ENCODE measurements at places on chromosomes 5 and 9.

GRCh38 chr5:43854697-43855292 lies 251.8 kb downstream of the NNT start:
- DNase-seq: no peak

DNA sequence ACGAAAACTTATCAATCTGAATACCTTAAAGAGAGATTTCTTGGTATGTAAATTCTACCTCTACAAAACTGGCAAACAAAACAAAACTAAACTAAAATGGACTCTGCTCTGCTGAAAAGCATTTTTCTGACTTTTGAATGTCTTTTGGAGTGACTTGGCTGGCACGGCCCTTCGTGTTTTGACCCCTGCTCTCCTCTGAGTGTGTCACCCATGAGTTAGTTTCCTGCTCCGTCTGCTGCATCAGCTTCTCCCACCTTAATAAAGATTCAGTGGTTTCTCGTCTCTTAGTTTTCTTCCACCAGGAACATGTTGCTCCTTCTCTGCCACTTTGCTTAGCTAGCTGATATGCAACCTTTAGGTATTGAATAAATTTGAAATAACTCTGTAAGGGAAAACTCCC lies 1084.0 kb upstream of the CDH18 start:
- no peak for DNase-seq

DNA sequence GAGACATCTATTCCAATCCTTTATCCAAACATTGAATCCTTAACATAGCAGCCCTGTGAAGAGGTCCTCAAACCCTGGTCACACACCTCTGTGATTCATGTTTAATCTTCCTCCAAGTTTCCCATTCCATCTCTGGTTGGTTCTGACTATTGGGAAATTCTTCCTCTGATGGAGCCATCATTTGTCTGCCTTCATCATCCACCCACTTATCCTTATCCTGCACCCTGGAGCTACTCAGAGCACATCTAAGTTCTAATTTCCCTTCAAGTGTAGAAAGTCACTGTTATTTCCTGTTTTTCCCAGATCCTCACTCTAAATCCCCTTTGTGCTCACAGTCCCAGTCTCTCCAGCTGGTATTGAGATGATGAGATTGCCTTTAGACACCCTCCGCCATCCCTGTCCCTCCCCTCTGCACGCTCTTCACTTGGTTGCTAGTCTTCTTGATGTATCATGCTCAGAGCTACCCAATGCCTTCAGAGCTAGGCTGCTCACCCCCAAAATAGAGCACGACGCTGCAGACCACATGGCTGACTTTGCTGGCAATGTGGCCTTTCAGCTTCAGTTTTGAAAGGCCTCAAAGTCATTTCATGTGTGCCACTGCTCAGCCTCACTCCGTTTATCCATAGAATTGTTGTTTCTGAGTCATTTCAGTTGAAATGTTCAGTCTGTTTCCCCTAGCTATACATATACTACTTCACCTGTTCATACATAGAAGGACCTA lies 154.3 kb downstream of the PALM2AKAP2 start:
- DNase-seq: no peak

GRCh38 chr5:29114331-29114768 lies 2076.0 kb upstream of the CDH9 start:
- DNase-seq: no peak

DNA sequence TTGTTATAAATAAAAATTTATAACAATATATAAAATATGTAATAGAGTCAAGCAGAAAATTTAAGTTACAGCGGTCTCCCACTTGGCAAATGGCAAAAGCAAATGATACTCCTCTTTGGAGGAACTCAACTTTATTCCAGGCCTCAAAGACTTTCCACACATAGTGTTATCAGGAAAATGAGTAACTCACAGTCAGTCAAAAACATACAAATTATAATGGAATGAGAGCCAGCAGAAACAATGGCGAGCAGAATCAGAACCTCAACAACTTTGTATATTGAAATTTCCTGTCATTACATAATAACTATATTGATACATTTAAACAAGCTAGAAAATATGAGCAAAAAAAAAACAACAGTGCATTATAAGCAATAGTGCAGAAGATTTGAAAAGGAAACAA lies 45.2 kb downstream of the ABLIM3 start:
- DNase-seq: no peak

DNA sequence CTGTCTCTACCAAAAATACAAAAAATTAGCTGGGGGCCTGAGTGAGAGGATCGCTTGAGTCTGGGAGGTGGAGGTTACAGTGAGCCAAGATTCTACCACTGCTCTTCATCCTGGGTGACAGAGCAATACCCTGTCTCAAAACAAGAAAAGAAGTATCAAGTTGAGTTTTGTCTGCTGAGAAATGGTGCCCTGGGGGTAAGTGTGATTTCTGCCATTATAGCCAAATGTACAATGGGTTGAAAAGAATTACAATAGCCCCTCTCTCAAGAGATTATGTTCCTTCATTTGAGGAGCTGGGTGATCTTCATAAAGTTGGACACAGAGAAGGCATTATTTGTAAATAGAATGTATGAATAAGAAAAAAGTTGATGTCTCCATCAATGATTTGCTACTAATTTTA lies 189.4 kb downstream of the GOLPH3 start:
- DNase-seq: no peak

DNA sequence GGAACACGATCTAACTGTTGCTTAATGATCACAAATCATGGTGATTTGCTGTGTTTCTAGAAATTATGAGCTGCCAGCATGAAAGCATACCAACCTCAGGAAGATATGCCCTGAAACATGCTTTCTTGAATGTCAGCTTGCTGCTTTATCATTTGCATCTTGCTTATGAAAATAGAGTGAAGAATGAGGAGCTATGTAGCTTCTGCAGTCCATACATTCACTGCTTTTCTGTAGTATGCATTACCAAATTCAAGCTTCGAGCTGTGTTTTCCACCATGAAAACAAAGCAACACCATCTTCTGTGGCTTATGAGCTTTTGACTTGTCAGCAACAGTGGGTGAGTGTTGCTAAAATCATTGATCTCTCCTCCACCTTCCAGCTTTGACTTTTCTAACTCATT lies 16.5 kb downstream of the F2RL2 start:
- DNase-seq: no peak

DNA sequence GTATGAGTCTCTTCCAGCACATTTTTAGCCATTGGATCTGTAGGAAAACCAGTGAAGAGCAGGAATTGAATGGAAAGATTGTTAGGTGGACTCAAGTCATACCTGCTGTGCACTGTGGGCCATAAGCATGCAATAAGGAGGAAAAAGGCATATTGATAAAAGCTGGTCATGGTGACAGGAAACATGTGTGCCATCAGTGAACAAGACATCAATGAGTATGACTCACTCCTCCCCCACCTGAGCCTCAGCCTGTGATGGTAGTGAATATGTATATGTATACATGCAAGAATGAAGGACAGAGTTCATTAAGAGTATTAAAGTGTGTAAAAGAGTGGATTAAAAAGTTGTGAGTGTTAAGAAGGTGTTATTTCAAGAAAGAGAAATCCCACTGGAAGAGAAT lies 164.5 kb downstream of the TMEM38B start:
- DNase-seq: no peak

- DNase-seq: no peak
Observed at GRCh38 chr5:67435032-67435431, 238.4 kb upstream of the CD180 start.

GRCh38 chr9:98522487-98522886 lies 186.2 kb downstream of the GABBR2 start:
- DNase-seq: no peak

DNA sequence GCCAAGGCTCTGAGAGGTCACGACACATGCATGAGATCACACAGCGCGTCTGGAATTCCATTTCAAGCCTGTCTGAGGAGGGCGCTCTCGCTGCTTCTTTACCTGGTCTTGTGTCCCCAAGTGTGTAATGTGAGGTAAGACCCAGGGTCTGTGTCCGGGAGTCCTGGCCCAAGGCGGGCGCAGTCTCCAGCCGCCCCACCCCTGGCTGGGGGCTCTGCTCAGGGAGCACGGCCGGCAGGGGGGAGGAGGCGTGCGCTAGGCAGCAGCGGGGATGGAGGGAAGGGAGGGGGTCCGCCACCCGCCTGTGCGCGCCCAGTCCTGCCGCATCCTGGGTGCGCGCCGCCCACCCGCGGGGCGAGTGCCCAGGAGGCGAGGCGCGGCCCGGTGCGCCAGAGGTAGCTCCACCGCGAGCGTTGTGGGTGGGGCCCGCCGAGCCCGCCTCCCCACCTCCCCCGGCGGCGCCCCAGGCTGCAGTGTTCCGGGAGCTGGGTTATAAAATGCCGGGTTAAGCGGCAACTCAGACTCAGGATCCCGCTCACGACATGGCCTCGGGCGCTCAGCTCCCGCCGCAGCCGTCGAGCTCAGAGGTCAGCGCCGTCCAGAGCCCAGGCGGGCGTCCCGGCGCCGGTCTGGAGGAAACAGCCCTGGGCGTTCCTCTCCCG lies at the start of gene CCNI2:
CCNI2 (plus strand) TSS at position 473 of the 662 bp plus-strand sequence; CDS start at position 543, 70 bp downstream.
- DNase-seq: peak; percentile 58

DNA sequence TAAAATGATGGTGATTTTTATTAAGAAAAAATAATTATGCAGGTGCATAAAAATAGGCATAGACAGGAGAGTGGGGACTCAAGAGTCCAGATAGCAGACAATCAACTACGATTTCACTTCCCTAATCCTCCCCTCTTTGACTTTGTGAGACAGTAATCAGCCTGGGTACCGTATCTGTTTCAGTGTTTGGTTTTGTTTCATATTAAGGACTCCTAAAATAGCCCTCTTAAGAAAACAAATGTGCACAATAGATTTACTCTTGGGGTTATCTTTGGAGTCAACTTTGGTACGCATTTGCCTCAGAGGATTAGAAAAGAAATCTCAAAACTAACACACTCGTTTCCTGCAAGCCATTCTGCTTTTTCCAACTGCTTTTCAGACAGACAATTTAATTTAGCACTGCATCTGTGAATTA lies 96.3 kb downstream of the ZNF608 start:
- no peak for DNase-seq

DNA sequence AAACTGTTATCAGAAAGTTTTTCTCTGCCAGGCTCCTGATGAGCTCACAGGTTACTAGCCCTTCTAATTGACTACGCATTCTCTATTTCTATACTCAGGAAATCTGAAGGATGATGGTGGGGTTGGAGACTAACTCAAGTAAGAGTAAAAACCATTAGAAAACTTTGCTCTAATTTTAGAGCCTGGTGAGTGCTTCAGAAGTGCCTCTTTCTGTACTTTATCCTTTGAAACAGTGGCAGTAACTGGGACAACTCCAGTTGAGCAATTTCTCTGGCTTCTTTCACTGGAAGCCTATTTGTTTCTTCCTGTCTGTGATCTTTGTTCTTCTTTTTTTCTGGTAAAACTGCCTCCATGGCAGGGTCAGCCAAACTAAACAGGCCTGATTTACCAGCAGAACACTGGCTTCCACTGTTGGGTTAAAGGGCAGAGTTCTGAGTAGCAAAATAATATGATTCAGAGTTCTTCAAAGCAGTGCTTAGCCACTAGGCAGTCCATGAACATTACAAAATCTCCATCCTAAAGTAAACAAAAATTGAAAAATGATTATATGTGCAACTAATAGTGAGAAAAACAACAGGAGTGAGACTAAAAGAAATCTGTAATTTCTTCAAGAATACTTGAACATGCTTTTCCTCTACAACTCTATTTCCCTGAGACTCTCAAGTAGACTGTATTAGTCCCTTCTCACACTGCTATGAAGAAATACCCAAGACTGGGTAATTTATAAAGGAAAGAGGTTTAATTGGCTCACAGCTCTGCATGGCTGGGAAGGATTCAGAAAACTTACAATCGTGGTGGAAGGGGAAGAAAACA lies 79.8 kb downstream of the MROH2B start:
- DNase-seq: no peak

GRCh38 chr5:58294598-58295305 lies 165.1 kb downstream of the PLK2 start:
- no peak for DNase-seq

DNA sequence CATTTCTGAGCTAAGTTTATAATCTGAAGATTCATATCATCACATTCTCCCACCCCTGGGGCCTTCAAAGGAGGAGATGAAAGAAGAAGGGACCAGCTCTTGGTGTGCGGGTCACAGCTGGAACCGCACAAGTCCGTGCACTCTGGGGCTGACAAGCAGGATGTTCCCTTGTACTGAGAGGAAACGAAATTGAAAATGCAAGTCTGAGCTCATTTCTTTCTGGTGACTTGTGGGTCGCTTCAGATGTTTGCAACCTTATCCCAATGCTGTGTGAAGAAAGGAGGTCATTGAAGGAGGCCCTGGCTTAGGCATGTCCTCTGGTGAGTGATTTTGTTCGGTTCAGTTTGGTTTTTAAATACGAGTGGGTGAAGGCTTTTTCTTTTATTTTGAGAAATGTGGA lies 59.6 kb downstream of the C9orf152 start:
- peak; percentile 22 for DNase-seq

GRCh38 chr5:151258816-151259215 lies 5.8 kb downstream of the GM2A start:
- no peak for DNase-seq

DNA sequence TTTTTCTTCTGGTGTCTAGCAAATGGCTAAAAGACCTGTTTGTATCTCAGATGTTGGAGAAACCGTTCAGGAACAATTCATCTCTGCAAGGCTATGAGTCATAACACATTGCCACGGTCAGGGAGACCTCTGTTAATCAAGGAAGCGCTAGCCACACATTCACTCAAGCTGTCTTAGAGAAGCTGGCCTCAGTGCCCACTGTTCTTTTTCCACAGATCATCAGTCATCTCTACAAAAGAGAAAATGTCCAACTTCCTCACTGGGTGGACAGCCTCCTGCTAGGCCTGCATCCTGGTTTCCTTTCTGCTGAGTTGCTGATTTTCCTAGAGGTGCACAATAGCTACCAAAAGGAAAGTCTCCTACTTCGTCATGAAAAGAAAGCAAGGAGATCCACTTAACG lies 360.5 kb downstream of the BNC2 start:
- DNase-seq: no peak

DNA sequence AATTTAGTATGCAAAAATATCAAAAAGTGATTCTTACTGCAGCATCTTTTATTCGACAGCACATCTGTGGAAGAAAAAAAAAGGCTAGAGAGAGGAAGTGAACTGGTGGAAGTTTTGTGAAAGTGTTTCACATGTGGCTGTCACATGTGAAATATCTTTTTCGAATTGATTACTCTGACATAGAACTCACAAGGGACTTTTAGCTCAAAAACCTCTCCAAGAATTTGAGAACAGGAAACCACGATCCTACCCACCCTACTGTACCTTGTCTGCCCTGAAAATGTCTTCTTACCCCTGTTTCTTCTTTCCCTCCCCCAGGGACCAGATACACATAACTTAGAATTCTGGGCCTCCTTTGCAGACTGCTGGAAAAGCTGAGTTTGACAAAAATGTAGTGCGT lies 106.5 kb upstream of the PRRC1 start:
- no peak for DNase-seq

- DNase-seq: no peak
Observed at GRCh38 chr9:130794923-130795495, 40.0 kb upstream of the ABL1 start.

GRCh38 chr5:97071101-97071500 lies 71.3 kb downstream of the LIX1 start:
- DNase-seq: no peak

DNA sequence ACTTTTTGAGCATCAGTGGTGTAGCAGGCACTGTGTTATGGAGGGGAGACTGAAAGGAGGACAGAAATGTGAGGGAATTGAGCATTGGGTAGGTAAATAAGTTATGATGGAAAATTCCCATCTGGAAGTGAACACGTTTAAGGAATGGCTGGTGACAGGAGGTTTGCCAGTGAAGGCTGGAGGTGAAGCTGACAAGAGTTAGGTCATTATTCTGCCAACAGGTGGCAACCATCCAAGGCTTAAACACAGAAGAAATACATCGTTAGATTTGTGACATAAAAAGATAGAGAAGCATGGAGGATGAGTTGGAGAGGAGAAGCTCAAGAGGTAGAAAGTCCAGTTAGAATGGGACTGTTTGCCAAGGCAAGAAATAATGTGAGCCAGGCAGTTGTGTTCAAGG lies 455.3 kb upstream of the SGCD start:
- no peak for DNase-seq

- no peak for DNase-seq
Observed at GRCh38 chr5:78533356-78533755, 115.2 kb downstream of the LHFPL2 start.
